ENCODE measurements at places on chromosomes 2 and 18.

DNA sequence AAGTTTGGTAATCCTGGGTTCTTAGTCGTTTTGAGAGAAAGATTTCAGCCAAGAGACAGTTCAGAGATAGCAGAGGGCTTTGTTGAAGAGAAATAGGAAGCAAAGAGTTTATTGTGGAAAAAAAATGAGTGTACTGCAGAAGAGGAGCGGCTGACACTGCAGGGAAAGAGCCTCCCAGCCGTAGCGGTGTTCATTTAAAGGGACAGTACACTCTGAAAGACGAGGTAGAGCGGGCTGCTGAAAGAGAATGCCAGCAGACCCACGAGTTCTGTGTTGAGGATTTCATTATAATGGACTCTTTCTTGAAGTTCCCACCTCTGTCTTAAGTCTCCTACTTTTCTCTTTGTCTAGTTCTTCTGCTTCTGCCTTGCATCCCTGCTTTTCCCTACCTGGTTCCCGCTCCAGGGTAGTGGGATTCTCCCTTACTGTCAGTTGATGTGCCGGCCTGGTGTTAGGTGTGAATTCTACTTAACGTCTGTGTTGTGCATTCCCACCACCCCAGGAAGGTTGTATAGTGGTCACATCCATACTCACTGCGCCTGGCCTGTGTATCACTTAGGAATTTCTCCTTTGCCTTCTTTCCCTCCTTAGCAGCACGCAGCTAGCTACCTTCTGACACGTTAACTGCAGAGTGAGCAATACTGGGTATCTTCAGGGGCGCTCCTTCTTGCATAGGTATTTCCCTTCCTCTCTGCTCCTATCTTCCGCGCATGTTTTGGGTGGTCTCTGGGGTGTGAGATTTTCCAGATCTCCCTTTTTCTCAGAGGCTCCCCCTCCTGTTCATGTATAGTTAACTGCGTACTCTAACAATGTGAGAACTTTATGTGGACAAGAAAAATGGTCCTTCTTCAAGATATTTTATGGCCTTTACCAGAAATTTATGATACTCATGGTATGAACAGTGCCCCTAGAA, 164.5 kb downstream of the PTH2R start:
- DNase-seq = no peak

DNA sequence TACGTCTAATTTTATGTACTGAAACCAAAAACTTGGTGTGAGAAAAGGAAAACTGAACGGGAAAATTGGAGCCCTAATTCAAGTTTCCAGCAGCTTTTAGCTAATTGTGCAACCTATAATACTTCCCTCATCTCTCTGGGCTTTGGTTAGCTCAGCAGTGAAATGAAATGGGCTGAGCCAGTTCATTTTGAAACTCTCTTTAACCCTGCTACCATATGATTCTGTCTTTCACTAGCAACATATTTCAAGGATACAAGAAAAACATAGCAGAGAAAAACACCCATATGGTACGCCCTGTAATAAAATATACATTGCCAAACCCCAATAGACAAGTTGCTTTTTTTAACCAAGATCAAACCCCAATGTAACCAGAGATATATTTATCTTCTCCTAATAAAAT, 799 bp downstream of the SYT4 start:
- DNase-seq = no peak

DNA sequence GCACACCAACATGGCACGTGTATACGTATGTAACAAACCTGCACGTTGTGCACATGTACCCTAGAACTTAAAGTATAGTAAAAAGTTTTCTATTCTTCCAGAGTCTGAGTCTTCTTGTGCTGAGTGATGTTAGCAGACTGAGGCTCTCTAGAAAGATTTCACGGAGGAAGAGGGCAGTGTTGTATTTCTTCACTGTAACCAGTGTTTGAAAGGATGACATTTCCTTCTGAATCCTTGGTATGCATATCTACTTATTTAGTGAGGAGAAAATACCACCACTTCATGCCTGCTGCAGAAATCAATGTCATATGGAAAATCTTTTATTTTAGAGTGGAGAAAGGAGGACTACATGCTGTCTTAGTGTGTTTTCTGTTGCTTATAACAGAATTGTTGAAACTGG, 357.1 kb downstream of the CCDC85A start:
- DNase-seq = no peak

DNA sequence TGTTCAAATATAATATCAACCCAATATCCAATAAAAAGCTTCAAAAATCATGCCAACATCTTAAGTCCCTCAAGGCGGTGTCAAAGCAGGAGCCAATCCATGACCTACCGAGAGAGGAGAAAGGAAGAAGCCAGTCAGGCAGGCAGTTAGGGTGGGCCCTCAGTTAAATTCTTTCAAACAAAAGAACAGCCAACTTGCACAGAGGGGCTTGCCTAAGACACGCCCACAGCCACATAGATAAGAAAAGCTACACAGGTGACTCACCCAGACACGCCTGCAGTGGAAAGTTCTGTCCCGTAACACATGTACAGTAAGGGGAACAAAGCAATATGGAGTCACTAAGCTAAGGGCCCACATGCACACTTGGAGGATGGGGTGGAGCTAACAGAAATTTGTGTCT, 61.3 kb downstream of the SP110 start:
- no peak for DNase-seq

- DNase-seq = no peak
Observed at GRCh38 chr18:75176849-75177248, 32.1 kb downstream of the PTGR3 start.

- DNase-seq = no peak
Observed at GRCh38 chr2:162103443-162104009, 29.5 kb upstream of the DPP4 start.

DNA sequence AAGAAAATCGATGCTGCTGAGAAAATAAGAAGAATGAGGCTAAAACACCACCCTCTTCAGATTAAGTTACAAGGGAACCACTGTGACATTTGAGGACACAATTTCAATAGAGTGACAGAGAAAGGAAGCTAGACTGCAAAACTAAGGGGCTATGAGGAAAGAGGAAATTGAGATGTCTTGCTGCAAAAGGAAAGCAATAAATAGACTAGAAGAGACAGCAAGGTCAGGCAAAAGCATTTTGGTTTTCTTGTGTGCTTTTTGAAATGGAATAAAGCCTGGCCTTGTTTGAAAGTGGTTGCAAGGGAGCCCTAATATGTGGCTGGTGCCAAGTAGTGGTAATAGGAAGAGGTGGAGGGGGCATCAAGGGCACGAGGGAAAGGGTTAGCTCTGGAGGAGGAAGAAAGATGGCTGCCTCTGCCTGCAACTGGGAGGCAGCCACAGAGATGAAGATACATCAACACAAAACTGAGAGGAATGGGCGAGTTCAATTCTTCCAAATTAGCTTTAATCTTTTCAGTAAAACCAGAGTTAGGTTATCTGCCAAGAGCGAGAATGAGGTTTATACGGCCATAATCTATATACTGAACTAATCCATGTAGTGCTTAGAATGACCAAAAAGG, 1.2 kb upstream of the MRO start:
- DNase-seq = no peak

- no peak for DNase-seq
Observed at GRCh38 chr2:203059567-203060240, 45.0 kb downstream of the NBEAL1 start.

GRCh38 chr2:120423167-120423943, 77.4 kb downstream of the INHBB start:
- DNase-seq = no peak

DNA sequence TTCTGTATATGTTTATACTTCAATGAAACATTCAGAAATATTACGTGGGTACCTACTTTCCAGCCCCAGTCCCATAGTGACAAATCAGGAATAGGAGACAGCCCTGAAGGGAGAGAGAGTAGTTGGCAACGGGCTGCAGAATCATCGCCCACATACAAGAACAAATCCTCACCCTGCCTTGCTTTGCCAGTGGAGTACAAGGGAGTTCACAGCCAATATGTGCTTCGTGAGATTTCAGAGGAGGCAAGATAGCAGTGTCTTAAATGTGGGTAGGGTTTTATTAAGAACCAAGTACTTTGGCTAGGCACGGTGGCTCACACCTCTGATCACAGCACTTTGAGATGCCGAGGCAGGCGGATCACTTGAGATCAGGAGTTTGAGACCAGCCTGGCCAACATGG, 40.3 kb upstream of the PKDCC start:
- DNase-seq = no peak

GRCh38 chr2:240427729-240428128, 7.7 kb upstream of the GPC1 start:
- no peak for DNase-seq

DNA sequence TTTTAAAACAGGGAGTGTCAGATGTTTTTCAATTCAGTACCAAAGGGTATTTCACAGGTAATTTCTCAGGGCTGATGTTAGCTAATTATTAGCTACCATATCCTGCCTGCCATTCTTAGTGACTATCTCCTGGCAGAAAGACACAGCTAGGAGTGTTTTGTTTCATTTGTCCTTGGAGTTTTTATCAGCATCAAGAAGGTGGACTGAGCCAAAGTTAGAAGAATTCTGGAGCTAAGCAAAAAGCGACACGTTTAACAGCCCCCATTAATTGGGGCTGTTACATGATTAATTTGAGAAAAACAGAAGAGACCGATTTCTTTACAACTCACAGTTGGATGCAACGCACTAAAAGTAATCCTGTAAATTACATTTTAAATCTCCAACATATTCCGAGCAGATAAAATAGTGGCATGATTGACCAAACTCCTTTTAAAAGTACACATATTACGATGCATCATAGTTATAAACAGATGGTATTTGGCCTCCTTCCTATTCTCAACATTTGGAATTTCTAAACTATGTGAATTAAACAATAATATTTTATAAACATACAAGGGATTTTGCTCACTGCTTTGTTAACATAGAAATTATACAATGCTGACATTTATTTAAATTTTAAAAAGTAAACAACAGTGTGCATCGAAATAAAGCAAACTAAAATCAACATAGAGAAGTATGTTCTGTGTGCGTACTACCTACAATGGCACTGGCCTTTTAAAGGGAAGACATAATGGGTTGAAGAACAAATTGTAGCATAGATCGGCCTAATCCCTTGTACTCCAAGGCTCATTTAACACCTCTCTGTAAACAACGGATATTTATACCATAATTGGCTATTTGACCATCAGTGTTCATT, 585.1 kb downstream of the ZEB2 start:
- no peak for DNase-seq

DNA sequence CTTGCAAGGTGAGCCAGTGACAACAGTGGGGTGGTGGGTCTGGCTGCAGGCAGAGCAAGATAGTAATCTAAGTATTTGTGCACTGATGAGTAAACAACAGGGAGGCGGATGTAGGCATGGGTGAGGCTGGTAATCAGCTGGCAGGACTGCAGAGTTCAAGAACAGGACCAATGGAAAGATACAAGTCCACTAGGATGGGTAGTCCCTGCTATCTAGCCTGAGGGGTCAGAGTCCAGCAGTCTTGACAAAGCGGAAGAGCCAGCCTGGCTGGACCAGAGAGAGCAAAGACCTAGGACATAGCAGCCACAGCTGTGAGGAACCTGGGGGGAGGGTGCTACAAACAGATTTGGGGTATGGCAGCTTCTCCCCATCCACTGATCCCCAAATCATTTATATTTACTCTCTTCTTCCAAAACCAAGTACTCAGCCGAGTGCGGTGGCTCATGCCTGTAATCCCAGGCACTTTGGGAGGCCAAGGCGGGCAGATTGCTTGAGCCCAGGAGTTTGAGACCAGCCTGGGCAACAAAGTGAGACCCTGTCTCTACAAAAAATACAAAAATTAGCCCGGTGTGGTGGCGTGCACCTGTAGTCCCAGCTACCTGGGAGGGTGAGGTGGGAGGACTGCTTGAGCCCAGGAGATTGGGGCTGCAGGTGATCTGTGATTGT, 25.9 kb downstream of the VIL1 start:
- no peak for DNase-seq

DNA sequence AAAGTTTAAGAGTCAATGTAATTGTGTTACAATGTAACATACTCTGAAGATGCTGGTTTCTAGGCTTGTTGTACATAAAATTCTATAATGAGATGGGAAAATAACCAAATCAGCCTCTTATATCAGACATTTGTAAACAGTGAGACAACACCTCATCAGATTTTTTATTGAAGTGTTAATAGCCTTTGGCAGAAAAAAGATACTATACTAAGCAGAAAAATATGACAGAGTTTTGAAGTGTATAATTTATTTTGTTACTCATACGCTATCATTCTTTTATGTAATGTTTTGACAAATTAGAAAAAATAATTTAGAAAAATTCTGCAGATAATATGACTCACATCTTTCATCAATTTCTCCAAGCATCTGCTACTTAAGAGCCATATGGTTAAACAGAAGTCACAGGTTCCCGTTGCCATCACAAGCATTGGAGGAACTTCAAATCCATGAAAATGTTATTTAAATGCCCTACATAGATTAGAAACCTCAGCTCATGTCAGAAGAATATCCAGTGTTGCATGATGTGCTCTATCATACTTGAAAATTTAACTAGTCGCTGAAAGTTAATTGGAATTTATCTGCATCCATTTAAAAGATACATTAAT, 535.4 kb downstream of the LRP1B start:
- DNase-seq = no peak

GRCh38 chr2:236853585-236854051, 232.1 kb upstream of the COPS8 start:
- DNase-seq = no peak

GRCh38 chr18:69400976-69401225, 213 bp downstream of the DOK6 start:
- DNase-seq = no peak

GRCh38 chr2:23425885-23426262, 40.9 kb downstream of the KLHL29 start:
- DNase-seq = no peak

- no peak for DNase-seq
Observed at GRCh38 chr2:69067026-69067630, 54.1 kb downstream of the ANTXR1 start.

DNA sequence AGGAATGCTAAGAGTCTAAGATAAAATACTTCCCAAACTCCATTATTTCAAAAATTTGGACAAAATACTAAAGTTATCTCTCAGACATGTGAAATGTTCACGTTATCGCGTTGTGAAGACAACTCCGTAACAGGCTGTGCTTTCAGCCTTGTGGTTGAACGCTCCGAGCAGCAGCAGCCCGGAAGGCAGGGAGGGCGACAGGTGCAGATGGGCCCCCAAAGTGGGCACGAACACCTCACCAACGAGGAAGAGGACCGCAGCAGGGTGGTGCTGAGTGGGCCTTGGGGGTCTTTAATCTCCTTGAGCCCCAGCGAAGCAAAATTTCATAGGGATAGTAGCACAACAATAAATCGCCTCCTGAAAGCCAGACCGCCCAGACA, 1.0 kb upstream of the FAM110C start:
- no peak for DNase-seq

DNA sequence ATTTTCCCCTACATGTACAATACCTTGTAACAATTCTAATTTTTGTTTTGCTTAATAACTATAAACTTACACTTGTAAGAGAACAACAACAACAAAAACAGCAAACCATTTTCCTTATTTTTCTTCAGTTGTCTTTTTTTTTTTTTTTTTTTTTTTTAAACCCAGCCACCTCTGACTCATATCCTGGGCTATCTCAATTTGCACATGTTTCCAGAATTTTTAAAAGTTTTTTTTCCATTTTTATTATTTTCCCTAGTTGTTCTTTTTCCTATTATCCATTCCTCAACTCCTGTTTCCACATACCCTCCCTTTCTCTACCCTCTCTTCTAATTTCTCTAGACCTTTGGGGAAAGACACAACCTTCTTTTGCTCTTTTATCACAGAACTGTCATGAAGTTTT, 112.5 kb downstream of the EFEMP1 start:
- DNase-seq = no peak

GRCh38 chr2:190462611-190463010, 54.5 kb downstream of the MFSD6 start:
- no peak for DNase-seq

Data from foreskin melanocyte (primary cell).